ENCODE measurements at places on chromosomes 4 and X. TPM values are rescaled to one million over a fixed set of nuclear protein-coding genes. Genes with fewer than 3 reads are reported as not detected.

- DNase-seq, result no peak
These were observed 15.9 kb upstream of the COX7B2 start for GRCh38 chr4:46924789-46925529.

- DNase-seq, result no peak
These were observed 705.5 kb downstream of the ARAP2 start for GRCh38 chr4:35538807-35539206.

- no peak for DNase-seq
These were observed 98.4 kb downstream of the AREG start for GRCh38 chr4:74543231-74543781.

- no peak for DNase-seq
These were observed 59.5 kb upstream of the TADA2B start for GRCh38 chr4:6983544-6984142.

GRCh38 chr4:22416403-22416802, 99.5 kb downstream of the ADGRA3 start:
- no peak for DNase-seq

- no peak for DNase-seq
These were observed 2.4 kb upstream of the SLIT2 start for GRCh38 chr4:20249333-20249732.

- DNase-seq, result no peak
These were observed 160.1 kb downstream of the TET2 start for GRCh38 chr4:105306820-105307219.

GRCh38 chrX:153853180-153853901, 23.0 kb upstream of the PDZD4 start:
- DNase-seq, result no peak

- no peak for DNase-seq
These were observed 164.5 kb downstream of the FHIP1A start for GRCh38 chr4:151573474-151573873.

GRCh38 chr4:110848787-110849186, 225.9 kb upstream of the PITX2 start:
- DNase-seq, result no peak

DNA sequence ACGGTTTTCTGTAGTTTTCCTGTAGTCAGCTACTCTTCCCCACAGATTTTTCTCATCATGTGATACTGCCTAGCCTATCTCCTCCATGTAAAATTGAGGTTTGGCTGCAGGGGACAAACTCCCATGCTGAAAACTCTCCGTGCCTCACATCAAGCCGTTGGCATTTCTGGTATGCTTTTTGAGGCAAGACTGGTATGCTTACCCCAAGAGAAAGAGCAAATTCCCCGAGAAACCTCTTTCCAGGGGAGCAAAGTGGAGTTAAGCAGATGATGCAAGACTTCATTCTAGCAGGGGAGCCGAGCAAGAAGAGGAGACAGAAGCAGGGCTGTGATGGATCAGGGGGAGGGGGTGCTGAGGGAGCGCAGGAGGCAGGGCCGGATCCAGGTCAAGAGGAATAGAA, 4.8 kb downstream of the SOWAHD start:
- no peak for DNase-seq

- no peak for DNase-seq
These were observed 206.1 kb upstream of the ANKRD50 start for GRCh38 chr4:124918559-124919122.

MTMR8 gene
- total RNA-seq, result 4.7 TPM

MAGEC1 gene
- total RNA-seq, result not detected

GAGE12H gene
- total RNA-seq, result not detected

CYSLTR1 gene
- 5.3 TPM for total RNA-seq

LANCL3 gene
- total RNA-seq, result 0.36 TPM
